Choroid plexus epithelial cell (primary cell): ENCODE measurements at places on chromosomes 4 and X.
A peak's percentile ranks its signal among the peaks of the same experiment; 100 is the strongest.

DNA sequence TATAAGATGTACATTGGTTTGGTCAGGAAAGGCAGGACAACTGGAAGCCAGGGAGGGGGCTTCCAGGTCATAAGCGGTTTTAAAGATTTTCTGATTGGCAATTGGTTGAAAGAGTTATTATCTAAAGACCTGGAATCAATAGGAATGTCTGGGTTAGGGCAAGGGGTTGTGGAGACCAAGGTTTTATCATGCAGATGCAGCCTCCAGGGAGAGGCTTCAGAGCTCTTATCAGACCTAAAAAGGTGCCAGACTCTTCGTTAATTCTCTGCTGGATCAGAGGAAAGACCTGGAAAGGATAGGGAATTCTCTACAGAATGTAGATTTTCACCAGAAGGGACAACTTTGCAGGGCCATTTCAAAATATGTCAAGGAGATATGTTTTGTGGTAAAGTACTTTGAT is 62.8 kb downstream of the BEX3 start:
- DNase-seq = no peak

DNA sequence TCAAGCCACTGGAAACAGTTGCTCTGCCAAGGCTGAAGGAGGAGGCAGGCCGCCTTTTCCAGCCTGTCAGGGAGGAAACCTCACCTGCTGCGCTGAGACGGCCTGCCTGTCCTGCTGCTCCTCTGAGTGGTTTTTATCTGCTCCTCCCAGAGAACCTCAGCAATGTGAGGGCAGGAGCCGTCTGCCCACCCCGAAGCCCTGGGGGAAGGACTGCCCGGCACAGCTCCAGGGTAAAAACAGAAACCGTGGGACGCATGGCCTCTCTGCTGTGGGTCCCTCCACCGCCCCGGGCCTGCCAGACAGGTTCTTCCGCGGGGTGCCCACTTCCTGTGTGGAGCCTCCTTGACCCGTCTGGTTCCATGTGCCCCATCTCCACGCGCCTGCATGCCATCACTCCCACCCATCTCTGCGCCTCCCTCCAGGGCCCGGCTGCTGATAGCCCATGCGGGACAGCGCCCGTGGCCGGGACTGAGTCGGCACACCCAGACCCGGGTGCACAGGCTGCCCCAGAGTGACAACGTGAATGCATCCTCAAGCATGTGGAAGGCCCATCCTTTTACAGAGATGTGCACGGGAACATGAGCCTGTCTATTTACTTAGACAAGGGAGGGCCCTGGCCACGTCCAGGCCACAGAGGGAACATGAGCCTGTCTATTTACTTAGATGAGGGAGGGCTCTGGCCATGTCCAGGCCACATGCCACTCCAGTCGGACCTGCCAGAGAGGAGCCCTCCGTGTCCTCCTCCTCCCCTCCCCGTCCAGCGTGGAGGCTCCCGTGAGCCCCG is 4.0 kb upstream of the SLC49A3 start:
- DNase-seq = no peak

GRCh38 chrX:96861661-96862060 is 22.0 kb upstream of the RPA4 start:
- no peak for DNase-seq

DNA sequence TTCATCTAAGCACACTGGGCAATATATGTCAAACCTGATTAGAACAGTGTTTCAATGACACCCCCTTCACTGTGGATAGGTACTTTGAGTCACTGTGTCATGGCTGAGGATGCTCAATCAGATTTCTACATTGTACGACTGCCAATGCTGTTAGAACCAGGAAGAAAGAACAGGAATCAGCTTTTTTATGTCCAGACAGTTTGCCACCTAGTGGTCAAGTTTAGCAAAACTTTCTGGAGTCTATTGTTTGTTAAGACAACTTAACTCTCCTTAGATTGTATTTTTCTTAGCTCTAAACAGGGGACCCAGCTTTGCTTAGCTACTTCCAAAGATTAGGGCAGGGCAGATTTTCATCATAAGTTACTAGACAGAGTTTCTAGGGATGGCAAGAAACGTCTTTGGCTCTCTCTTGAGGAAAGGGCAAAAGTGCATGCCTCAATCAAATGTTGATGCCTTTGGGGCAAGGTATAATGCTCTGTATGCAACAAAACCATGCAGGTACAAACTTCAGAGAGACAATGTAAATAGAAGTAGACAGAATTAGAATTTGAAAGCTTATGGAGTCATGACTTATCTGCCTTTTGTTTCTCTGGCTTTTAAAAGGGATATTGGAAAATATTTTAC is 40.5 kb upstream of the BMP3 start:
- peak; percentile 85 for DNase-seq

DNA sequence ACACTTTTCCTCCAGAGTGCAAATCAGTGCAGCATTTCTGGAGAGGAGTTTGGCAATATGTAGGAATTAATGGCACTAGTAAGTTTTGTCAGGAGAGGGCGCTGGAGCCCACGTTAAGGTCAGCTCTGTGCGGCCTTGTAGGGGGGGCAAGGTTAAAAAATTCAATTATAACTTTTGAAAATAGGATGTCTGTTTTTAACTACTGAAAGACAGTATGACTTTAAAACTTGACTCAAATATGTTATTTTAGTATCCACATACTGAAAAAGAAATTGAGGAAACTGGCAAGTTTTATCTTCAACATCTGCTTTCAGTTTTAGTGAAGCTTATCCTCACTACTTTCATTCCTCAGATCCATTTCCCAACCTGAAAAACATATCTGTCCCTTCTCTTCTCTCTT is 30.9 kb upstream of the HSD17B13 start:
- peak; percentile 79 for DNase-seq

GRCh38 chr4:84804136-84804535 is 162.4 kb downstream of the WDFY3 start:
- peak; percentile 23 for DNase-seq

DNA sequence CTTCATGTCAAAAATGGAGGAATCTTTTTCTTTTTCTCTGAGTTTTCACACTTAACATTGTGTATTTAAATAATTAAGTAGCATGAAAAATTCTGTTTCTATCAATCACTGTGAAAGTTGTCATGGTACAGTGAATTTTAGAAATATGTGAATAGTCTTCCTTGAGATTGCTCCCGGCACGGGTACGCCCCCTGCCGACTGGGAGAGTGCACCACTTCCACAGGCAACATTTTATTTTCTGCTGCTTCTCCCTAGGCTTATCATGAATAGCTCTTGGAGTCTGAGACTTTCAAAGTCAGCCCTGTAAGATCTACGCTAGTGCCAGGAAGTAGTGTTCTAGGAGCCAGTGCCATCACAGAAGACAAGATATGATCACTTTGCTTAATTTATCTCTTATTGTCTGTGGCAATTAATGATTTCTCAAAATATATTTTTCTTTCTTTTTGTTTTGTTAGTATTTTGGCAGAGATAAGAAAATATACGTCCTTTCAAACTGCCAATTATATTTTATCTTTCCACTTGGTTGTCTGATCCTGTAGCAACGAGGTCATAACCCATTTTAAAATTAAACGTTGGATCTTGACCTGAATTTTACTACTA is 763.8 kb upstream of the AADAT start:
- peak; percentile 78 for DNase-seq

DNA sequence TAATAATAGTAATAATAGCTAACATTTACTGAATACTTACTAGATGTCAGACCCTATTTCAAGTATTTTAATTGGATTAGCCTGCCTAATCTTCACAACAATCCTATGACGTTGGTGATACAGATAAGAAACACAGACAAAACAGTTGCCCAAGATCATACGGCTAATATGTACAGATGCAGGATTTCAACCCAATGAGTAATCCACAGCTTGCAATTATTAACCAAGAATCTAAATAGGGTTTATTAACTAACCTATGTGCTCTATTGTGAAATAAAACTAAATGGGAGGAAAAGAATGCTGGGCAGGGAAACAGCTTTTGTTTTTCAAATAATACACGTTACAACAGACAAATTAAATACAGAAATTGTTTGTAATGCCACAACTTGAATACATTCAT is 23.4 kb downstream of the FBXO8 start:
- peak; percentile 92 for DNase-seq

- no peak for DNase-seq
These were observed 43.8 kb downstream of the GEMIN8 start for GRCh38 chrX:13985697-13986435.

DNA sequence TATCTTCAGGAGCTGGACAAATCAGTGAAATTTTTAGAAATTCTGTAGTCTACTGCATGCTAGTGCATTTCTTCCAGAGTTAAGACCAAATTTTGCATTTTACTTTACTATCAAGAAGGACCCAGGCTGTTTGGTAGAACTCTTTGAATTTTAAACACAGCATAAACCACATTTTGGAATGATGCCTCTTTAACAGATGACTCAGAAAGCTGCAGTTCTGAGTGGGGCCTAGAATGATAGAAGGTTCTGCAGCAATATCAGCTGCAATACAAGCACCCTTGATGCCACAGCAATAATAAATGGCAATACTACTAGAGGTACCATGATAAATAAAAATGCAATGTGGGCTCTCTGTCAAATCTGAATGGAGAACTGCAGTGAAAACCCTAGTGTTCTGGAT is 198.7 kb downstream of the TMA16 start:
- peak; percentile 53 for DNase-seq

GRCh38 chr4:74166135-74166534 is 8.2 kb downstream of the MTHFD2L start:
- DNase-seq = no peak

- DNase-seq = no peak
These were observed 29.7 kb upstream of the LGI2 start for GRCh38 chr4:25060241-25060962.

- DNase-seq = no peak
These were observed 245.5 kb downstream of the EVC2 start for GRCh38 chr4:5462896-5463295.

- peak; percentile 37 for DNase-seq
These were observed 391.5 kb upstream of the IGFBP7 start for GRCh38 chr4:57501720-57502119.

DNA sequence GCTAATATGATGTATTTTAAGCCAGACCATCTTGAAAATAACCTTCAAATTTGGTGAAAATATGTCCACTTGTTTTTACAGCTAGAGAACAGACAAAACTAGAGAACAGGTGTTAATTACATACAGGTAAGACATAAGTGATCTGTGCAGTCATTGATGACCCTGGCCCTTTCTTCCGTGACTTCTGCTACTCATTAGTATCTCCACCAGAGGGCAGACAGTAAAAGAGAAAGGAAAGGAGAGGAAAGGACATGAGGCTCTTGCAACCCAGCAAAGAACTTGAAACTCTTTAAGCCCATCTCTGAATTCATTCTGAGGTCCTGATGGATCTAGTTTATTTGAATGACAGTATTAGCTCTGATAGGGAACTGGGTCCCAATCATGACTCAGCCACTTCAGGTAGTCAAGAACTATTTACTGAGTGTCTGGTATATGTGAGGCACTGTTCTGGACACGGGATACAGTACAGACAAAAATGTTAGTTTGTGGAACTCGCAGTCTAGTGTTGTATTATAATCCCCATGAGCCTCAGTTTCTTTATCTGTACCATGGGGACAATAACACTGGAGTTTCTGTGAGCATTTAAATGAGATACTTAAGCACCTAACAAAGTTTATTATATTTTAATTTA is 121.0 kb upstream of the TEX13D start:
- peak; percentile 30 for DNase-seq

GRCh38 chrX:110087485-110088356 is 84.8 kb downstream of the TMEM164 start:
- DNase-seq = peak; percentile 89

- peak; percentile 58 for DNase-seq
These were observed 15.3 kb downstream of the SEPSECS start for GRCh38 chr4:25144870-25145481.
